Activated T-cell treated with anti-CD3 and anti-CD28 coated beads for 4 hours (primary cell): ENCODE measurements at places on chromosomes 6 and 20.

DNA sequence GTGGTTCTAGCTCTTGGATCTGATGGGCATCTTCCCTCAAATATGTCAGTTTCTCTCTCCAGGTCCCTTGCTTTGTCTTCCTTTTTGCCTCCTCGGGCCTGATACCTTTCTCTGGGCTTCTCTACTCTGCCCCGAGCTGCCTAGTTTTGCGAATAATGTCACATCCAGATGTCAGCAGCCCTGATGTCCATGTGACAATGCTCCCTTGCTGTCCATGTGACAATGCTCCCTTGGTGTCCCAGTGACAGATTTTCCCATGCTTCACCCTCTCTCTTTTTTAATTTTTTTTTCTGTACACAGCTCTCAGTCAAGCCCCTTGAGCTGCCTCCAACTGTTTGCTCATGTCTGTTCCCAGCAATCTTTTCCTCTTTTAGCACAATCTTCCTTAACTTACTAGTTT lies 6.4 kb downstream of the TRAF3IP2 start:
- DNase-seq, result no peak

GRCh38 chr20:10622657-10623418 lies 51.0 kb downstream of the JAG1 start:
- no peak for DNase-seq

DNA sequence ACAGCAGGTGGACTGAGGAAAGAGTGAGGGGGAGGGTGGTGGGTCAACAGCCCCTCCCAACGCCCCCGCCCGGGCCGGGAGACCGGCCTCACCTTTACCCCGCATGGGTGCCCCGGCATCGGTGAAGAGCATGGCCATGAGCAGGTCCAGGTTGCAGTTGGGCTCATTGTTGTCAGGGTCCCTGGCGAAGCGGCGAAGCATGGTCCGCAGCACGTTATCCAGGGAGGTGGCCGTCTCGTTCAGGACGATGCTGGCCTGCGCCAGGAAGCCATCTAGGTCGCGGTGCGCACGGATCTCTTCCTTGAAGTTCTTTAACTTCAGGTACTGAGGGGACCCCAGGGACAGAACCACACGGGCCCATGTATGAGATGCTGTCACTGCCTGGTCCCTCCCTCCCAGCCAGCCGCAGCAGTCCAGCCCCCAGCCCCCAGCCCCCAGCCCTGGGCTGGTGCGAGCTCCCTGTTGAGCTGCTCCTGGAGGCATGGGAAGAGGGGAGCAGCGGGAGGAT lies 4.9 kb downstream of the SLC4A11 start:
- no peak for DNase-seq

DNA sequence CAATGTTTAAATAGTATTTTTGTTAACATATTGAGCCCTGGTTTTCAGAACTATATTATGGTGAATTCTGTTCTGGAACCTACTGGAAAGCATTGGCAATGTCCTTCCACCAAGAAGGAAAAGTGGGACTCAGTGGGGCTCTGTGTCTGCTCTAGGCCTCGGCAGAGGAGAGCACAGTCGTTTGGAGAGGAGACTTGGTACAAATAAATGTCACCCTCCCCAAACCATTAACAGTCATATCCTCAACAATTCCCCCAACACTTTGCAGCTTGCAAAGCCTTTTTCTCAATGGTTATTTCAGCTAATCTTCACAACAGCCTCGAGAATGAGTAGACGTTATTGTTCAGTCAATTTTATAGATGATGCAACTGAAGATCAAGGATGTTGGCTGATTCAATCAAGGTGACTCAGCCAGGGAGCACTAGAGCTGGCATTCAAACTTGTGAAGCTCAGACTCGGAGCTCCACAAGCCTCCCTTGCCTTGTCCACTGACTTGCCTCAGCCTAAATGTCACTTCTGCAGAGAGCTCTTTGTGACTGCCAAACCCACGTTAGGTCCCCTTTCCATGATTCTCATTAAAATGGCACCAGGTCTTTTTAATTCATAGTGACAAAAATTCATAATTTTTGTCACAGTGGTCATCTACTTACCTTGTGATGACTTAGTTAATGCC lies 60.6 kb downstream of the TOX2 start:
- no peak for DNase-seq

DNA sequence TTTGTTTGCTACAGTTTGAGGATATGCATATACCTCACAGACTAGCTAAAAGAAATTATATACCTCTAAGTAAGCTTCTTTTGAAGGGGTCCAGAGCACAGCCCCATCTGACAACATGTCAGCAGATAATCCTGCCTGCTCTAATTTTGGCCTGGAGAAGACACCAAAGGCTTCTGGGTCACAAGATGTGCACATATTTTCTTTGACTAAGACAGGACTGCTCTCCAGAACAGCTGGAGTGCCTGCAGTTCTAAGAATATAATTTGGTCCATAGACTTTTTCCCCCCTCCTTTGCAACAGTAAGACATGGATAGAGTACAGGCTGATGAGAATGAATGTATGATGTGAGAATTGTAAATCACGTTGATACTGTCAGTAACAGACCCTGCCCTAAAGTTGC lies 107.9 kb upstream of the KCNK16 start:
- no peak for DNase-seq

GRCh38 chr6:108728826-108729225 lies 119.4 kb upstream of the ARMC2 start:
- no peak for DNase-seq

DNA sequence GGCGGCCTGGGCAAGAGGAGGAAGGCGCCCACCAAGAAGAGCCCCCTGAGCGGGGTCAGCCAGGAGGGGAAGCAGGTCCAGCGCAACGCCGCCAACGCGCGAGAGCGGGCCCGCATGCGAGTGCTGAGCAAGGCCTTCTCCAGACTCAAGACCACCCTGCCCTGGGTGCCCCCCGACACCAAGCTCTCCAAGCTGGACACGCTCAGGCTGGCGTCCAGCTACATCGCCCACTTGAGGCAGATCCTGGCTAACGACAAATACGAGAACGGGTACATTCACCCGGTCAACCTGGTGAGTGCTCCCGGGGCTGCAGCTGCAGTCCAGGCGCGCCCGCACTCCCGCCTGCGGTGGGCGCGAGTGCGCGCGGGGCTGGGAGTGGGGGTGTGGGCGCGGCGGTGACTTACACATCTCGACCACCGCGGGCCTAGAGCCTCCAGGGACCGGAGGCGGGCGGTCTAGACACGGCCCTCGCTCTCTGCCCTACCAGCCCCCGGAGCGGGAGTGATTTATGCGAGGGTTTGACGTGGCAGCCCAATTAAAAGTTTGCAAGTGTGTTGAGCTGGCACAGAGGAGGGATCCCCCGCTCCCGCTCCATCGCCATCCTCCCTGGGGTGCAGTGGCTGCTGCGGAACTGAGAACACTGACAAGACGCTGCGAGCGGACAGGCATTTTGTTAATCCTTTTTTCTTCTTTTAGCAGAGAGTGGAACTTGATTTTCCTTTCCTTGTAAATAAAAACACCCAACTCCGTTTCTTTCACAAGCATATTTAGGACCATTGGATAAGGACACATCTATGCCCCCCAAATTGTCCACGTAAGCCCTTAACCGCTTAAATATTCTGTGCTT lies 867 bp downstream of the TCF21 start:
- DNase-seq, result no peak

DNA sequence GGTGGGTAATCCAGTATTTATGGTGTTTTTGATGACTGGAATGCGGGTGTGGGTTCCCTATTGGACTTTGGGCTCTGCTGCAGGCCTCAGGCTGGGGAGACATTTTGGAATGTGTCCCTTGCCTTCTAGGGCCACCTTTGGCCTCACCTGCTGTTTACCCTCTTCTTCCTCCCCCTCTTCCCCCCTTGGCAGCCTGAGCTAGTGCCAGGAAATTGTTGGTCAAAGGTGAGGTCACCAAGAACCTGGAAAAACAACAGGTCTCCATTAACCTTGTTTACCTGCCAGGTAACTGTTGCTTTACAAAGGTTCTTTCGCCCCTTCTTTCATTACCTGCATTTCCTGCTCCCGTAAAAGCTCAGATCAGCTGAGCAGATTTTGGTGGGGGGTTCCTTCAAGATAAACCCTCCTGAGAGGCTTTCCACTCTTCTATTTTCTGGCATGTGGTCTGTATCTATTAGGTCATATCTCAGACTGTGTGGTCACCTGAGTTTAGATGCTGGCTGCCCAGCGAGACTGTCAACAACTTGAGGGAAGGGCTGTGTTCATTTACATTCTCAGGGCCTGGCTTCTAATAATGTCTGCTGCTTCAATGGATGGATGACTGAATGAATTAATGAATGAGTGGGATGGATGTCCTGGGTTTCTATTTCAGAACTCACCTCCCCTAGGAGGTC lies 34.7 kb downstream of the VEGFA start:
- no peak for DNase-seq

- no peak for DNase-seq
Measured at GRCh38 chr6:14053811-14054210, 63.8 kb upstream of the CD83 start.

- DNase-seq, result no peak
Measured at GRCh38 chr6:41519305-41519744, 26.9 kb upstream of the FOXP4 start.

- no peak for DNase-seq
Measured at GRCh38 chr20:49696594-49696993, 17.1 kb downstream of the B4GALT5 start.

GRCh38 chr6:43871933-43872332 lies 101.9 kb downstream of the VEGFA start:
- no peak for DNase-seq

DNA sequence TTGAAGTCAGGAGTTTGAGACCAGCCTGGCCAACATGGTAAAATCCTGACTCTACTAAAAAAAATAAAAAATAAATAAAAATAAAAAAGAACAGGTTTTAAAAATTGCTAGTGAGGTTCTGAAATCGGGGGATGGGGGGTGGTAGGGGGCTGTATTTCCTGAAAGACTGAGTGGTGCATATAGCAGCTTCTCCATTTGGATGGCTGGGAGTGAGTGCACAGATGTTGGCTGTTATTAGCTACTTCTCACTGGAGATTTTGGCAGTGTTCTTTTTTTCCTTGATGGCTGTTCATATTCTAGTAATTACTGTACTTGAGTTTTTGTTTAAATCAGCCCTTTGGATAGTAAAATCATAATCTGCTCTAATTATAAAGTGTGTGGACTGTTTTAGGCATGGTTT lies 79.8 kb downstream of the RTN4IP1 start:
- DNase-seq, result no peak

GRCh38 chr20:36264426-36265246 lies 28.4 kb downstream of the AAR2 start:
- DNase-seq, result no peak

DNA sequence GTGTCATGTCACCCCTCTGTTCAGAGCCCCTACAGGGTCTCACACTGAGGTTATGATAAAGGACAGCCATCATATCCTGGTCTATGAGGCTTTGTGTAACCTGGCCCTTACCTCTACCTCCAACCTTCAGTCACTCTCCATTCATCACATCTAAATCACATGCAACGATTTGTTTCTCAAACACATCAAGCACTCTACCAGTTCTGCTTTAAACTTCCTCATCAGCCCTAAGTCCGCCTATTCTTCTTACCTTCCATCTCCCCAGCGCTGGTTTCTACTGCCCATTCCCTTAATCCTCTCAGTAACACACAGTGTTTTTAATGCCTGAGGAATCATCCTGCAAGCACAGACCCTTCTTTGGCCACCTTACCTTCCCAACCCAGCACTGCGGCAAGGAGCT lies 17.9 kb upstream of the BACH2 start:
- no peak for DNase-seq

GRCh38 chr6:141874930-141875602 lies 257.7 kb upstream of the GJE1 start:
- no peak for DNase-seq

GRCh38 chr20:18999086-18999485 lies 185.5 kb downstream of the SCP2D1 start:
- DNase-seq, result no peak

DNA sequence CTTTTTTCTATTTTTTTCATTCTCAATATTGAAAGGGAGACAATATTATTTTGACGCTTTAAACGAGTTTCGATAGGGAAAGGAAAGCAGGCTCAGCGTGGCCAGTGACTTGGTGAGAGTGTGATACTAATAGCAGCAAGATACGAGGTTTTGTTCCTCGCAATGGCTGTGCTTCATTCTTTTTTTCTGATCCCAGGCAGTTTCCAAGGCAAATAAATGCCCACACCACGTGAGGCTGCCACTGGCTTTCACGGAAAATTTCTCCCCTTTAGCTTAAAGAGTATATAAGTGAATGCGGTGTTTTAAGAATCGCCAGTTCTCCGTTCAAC lies 196.4 kb upstream of the ZNF184 start:
- no peak for DNase-seq

DNA sequence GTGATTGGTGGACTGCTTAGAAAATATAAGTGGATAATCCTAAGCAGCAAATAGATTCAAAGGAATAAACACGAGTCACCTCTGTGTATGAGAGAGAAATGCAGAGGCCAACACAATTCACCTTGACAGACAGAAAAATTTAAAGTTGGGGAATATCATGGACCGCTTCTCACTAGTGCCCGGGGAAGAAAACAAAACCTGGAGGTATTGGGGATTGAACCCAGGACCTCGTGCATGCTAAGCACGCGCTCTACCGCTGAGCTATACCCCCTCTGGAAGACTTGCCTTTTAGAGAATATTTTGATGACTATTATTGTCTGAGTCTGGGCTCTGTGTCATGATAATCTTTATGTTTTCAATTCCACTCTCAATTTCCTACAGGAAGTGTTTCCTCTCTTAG lies 111.9 kb downstream of the TRIM27 start:
- DNase-seq, result no peak

DNA sequence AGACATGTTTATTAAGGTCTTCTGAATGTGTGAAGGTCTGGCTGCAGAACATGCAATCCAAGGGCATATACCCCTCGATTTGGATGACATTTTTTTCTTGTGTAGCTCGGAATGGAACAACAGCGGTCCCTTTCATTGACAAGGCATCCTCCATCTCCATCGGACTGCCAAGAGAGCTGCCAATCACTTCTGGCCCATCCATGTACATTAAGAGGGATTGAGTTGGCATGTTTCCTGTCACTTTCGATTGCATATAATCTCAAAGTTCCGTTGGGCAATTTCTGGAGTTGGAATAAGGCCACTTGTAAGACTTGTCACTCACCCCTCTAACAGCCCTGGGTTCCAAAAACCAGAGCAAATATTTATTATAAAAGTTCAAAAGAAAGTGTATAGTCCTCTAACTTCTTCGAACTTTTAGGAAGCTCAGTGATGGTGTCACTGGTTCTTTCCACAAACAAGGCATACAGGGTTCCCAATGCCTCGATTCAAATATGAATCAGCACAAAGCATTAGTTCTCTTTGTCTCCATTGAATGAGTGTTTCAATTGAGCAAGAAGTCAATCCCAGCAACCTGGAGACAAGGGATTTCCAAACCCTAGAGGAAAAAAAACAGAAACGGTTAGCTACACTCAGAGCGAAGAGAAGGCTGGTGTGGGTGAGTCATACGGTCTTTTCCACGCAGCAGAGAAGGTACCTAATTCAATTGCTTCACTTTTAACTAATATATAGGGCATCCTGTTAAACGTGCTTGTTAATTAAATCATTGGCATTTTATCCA lies 10.9 kb downstream of the ZNF217 start:
- DNase-seq, result no peak

- DNase-seq, result no peak
Measured at GRCh38 chr20:62355878-62356588, 11.1 kb downstream of the LAMA5 start.

DNA sequence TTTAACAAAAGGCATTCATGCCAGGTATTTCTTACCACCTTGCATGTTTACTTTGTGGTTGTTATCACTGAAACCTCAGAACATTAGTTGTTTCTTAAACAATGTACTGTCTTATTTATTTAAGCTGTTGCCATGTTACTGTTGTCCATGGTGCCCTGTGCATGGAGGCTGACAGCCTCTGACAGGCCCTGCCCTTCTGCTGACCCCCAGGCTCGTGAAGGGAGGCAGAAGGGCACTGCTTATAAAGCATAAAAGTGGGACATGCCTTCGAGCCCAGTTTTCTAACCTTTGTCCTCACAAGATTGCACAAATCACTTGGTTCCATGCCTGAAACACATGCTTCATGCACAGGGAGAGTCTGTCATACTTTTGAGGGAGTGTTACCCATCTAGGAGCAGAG lies 46.7 kb upstream of the CLIC5 start:
- no peak for DNase-seq
